Hematopoietic multipotent progenitor cell treated with erythropoietin and hydrocortisone succinate and interleukin-3 and kit ligand, for 17 days (in vitro differentiated cells): ENCODE measurements at places on chromosomes 7 and 10.

DNA sequence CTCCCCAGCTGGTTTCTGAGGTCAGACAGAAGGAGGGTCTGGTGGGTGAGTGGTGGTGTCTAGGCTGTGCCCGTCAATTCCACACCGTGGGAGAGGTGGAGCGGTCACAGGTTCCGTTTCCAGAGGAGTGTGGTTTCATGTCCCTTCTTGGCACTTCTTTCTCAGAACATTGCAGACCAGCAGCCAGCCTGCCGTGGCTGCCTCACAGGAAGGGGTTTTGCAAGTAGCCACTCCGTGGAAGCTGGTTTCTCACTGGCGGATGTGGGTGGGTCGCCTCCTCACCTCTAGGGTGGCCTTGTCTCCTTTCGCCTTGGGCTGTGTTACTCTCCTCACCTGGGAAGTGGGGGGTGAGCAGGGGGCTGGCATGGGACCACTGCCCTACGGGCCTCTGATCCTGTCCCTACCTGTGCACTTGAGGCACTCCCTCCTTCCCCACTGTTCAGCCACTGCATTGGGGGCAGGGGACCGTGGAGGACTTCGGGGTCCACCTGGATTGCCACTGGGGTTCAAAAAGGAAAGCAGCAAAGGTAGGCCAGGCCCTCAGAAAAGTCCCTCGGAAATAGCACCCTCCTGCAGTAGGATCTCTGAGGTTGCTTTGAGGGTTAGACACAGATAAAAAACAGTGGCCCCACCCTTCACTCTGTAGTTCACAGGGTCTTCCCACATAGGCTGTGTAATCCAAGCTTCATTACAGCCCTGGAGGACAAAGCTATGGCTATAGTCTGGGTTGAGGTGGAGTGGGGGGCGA is 33.9 kb downstream of the TSPAN14 start:
- DNase-seq = no peak

DNA sequence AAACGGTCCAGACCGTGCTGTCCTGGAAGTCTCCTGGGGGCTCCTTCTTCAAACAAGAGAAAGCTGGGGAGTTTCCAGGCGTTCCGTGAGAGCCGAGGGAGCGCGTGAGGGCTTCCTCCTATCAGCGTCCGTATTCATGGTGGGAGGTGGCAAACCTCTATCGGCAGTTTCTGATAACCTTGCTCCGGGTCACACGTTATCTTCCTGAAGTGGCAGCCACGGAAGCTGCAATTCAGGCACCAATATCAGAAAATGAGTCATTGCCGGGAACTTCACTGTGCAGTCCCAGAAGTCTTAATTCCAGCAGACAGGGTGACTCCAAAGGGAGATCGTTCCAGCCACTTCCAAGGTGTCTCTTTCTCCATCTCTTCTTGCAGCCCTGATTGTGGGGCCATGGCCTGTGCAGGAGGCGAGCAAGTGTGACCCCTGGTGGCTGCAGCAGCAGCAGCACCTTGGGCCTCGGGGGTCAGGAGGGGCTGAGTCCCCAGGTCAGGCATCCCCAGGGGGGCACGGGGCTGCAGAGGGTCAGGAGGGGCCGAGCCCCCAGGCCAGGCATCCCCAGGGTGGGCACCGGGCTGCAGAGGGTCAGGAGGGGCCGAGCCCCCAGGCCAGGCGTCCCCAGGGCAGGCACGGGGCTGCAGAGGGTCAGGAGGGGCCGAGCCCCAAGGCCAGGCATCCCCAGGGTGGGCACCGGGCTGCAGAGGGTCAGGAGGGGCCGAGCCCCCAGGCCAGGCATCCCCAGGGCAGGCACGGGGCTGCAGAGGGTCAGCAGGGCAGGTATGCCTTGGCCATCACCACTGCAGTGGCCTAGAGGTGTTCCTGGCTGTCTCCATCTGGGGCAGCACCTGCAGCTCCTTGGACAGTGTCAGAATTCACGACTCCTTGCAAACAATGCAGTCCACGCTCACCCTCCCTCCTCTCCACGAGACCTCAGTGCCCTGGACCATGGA is 538.7 kb downstream of the DNAJB6 start:
- DNase-seq = no peak

DNA sequence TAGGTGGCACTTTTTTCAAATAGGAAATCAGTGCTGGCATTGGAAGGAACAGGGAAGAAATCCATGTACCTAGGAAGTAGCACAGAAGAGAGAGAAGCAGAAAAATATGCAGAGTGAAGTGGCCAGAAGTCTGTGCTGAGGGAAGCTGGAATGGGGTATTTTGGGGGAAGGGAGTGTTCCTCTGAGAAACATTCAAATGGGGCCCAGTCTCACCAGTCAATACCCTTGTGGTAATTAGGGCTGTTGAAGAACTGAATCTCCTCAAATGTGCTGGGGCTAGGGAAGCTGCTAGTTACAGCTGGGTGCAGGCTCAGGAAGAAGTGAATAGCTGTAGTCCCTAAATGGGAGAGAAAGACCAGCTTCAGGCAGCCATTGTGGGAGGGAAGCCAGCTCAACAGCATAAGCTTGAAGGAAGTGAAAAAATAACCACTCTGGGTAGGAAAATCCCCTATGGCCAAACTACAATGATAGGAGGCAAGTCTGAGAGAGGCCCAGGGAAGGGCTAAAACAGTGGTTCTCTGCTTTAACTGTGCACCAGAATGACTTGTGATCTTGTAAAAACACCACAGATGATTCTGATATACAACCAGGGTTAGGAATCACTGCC is 7.6 kb downstream of the NDST2 start:
- no peak for DNase-seq

DNA sequence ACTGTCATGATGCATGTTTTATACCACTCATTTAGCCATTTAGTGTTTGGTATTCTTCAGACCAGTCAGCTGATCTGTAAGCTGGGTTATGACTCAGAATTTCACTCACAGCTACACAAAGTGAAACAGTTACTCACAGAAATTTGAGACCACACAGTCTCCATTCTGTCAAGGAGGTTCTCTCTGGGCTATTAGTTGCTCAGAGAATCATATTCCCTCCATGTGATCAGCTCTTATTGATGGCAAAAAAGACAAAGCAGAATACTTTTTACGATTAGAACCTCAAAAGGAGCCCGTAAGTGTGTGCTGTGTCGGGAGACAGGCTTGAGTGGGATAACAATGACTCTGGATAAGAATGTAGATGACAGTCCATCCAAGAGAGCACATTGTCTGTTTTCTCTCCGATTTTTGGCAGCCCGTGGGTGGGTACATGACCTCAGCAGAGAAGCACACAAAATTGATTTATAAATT is 277.6 kb upstream of the SORCS1 start:
- no peak for DNase-seq

- no peak for DNase-seq
These were observed 140.5 kb downstream of the LRRC4 start for GRCh38 chr7:127890726-127891125.

GRCh38 chr10:51937308-51938140 is 238.1 kb upstream of the CSTF2T start:
- DNase-seq = no peak

DNA sequence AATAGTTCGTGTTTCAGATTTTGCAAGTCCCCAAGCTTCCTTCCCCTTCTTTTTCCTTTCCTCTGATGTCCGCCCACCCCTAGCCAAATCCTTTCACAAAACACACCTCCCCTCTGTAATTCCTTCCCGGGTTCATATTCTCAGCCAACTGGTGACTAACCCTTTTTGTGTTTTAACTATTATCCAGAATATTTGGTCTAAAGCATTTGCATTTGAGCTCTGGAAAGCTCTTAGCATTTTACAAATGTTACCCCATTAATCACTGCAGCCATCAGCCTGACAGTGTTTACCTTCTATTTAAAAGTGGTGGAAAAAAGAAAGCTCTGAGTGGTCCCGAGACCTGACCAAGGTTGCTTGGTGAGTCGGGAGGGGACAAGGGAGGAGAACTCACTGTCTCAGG is 139.0 kb downstream of the CREB5 start:
- DNase-seq = no peak

- DNase-seq = no peak
These were observed 7.7 kb upstream of the HTR5A start for GRCh38 chr7:155062411-155062810.

- DNase-seq = no peak
These were observed 11.5 kb upstream of the SNX13 start for GRCh38 chr7:17951742-17952254.
